GM12891 (cell line): ENCODE measurements at places on chromosomes 3 and 15.

- no peak for DNase-seq
Observed at GRCh38 chr3:85864896-85865295, 906.1 kb downstream of the CADM2 start.

DNA sequence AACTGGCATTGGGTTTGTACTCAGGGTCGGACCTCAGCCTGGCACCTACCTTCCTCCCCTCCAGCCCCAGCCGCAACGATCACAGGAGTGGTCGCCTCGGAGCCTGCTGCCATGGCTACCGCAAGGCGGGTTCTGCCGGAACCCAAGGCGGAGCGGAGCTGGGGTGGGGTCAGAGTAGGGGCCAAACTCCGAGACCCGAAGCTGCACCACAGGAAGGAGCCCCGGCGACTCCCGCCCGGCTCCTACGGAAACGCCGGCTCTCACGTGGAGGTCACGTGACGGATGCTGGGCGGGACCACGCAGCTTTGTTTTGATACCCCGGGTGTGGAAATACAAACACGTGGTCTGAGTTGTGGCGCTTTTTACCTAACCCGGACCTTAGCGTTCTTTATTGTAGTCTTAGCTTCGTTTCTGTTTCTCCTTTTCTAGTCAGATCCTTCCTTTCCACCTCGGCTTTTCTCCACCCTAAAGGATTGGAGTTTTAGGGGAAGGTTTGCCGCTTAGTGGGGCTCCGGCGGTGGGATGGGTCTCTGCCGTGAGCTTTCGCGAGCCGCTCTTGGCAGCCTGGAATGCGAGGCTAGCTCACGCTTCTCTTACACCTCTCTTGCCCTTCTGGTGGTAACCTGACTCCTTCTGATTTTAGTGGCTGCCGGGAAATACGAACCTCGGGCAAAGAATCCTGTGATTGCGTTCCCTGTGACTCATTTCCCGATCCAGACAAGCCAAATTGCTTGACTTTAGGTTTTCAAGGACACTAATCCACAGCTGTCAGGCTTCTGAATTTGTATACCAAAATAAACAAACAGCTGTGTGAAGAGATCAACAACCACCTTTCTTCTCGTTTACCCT lies at the start of gene HSPBAP1:
Gene HSPBAP1 (minus strand): TSS at position 264 of the 849 bp plus-strand sequence. CDS start 151 bp downstream, at position 113.
- peak; percentile 72 for DNase-seq

GRCh38 chr3:129001806-129002572 lies 885 bp downstream of the EFCC1 start:
- no peak for DNase-seq

GRCh38 chr3:129366312-129366831 lies 62.1 kb downstream of the EFCAB12 start:
- no peak for DNase-seq

DNA sequence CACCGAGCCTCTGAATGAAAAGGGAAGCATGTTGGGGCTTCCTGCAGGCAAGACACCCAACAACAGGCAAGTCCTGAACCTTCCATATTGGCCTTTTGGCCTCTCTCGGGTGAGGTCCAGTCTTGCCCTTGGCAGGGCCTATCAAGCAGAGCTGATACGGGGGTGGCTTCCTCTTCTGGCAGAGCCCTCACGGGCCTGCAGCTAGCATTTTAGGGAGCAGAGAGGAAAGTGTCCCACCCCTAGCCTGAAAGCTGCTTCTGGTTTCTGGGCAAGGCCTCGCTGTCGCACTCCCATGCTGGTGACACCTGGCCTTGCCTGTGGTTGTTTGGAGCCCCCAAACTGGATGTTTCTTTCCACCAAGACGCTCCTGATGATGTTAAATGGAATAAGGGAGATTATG lies 31.8 kb upstream of the CTSH start:
- peak; percentile 35 for DNase-seq

GRCh38 chr3:119145500-119146167 lies at the start of gene TEX55:
TEX55 (plus strand) TSS chr3:119146165; CDS start chr3:119146190, 25 bp downstream.
- DNase-seq: peak; percentile 25

DNA sequence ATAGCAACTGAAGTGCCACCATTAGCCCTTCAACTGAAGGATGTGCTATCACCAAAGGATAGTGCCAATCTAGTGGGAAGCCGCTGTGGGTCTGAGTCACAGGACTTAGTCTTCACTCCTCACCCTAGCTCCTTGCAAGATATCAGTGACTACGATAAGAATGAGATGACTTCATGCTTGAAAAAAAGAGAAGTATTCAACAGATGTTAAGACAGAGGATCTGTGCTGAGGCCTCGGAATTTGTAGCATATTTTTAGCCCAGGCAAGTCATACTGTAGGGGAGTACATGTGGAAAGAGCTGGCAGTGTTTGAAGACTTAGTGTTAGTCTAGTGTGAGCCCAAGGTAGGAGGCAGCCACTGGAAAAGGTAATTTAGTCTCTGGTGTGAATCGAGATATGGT lies 270.7 kb upstream of the LRTM1 start:
- no peak for DNase-seq

DNA sequence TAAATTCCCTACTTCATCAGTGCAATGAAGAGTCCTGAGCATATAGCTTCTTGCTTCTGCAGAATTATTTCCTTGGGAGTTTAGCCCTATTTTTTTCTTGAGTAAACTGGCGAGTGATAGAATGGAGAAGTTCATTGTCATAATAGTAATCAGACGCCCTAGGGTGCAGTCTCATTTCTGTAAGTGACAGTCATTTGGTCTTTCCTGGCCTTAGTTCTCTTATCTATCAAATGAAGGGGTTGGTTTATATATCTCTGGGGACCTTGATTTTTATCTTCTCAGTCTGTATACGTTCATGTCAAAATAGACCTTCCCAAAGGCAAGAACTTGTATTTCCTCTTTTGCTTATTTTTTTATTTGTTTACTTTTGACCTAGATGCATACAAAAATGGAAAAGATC lies 9.9 kb upstream of the ALPK3 start:
- no peak for DNase-seq

- peak; percentile 32 for DNase-seq
Observed at GRCh38 chr3:5298453-5298852, 110.9 kb downstream of the EDEM1 start.

- no peak for DNase-seq
Observed at GRCh38 chr3:112640276-112640929, 540 bp downstream of the CCDC80 start.

DNA sequence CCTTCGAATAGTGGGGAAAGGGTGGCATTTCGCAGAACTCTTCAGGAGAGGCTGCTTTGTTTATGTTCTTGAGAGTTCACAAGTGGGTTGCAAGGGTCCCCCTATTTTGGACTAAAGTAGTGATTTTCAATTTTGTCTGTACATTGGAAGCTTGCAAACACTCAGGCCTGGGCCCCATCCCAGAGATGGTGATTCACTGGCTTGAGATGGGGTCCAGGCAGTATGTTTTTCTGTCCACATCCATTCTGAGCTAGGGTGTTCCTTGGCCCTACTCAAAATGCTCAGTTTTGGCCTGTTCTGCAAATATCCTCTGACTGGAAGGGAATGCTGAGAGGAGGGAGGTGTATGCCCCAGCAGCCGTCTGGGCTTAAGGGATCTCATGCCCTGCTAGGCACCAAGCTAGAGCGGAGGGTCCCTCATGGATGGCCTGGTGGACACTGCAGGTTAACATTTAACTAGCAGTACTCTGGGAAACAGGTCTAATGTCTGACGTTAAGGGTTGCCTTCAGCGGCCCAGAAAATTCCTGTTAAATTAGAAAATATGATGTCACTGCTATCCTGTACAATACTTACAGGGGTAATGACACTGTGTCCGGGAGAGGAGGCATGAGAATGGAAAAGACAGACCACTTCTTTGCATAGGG lies 181.4 kb downstream of the OPA1 start:
- no peak for DNase-seq

DNA sequence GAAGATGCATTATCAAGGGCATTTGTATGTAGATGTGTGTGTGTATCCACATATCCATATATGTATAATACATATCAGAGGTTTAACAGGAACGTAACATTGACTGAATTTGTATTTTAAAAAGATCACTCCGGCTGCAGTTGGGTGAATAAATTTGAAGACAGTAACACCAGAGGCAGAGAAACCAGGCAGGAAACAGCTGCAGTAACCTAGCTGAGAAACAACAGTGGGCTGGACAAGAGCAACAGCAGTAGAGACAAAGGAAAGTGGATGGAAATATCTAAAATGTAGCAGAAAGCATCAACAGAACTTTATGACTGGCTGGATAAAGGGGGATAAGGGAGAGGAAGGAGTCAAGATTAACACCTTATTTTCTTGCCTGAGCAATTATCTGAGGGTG lies 68.3 kb upstream of the SETMAR start:
- no peak for DNase-seq

- no peak for DNase-seq
Observed at GRCh38 chr3:190444006-190444405, 5.7 kb downstream of the TMEM207 start.

DNA sequence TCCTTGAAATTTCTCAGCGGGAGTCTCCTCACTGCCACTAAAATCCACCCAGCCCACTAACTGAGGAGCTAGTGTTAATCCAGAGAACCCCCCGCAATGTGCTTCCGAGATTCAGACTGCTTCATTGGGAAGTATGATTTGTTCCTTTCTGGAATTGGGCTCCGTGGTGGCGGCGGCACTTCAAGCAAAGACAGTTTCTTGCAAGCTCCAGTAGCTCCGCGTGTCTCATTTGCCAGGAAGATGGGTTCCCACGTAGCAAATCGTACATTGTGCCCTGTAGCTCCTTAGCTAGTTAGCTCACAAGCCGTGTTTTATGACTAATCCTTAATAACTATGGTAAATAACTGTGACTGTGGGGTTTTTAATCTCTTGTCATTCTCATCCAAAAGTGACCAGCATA lies 45.4 kb downstream of the SLC6A1 start:
- no peak for DNase-seq

DNA sequence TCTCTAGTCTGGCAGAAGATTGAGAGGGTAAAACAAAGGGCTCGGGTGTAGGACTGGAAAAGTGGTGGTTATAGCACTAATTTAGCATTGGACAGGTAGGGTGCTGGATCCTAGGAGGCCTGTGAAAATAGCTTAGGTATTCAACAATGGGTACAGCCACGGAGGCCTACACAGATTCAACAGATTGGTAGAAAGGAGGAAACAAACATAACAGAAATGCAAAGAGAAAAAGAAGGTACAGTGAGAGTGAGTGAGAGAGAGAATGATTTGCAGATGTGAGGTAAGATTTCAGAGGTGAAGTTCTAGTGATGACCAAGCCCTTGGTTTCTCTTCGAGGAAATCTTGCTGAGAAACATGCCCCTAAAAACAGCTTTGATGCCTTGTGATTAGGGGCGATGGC lies 37.9 kb downstream of the ADIPOQ start:
- no peak for DNase-seq

- no peak for DNase-seq
Observed at GRCh38 chr3:169091196-169091823, 572.2 kb downstream of the MECOM start.

DNA sequence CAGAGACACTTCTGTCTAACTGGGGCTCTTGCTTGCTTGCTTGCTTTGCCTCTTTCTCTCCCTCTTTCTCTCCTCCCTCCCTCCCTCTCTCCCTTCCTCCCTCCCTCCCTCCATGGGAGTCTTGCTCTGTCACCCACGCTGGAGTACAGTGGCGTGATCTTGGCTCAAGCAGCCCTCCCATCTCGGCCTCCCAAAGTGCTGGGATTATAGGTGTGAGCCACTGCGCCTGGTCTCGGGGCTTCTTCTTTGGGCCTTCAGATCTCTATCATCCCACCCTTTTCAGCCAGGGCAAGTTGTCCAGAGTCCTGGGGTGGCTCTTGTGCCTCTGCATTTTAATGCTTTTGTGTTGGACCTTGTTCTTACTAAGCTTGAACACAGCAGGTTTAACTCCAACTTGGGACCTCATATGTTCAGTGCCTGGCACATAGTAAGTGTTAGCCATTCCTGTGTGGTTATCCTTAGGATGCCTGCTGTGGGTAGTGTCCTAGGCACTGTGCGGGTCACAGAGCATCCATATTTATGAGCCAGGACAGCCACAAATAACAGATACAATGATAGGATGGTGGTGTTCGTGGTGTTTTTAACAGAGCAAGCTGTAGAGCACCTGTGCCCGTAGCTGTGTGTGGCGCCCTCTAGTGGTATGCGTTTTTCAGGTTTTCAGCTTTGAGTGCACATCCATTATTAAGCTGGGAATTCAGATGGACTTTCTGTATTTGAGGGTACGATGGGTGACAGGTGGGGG lies 75.1 kb downstream of the CCK start:
- DNase-seq: no peak

DNA sequence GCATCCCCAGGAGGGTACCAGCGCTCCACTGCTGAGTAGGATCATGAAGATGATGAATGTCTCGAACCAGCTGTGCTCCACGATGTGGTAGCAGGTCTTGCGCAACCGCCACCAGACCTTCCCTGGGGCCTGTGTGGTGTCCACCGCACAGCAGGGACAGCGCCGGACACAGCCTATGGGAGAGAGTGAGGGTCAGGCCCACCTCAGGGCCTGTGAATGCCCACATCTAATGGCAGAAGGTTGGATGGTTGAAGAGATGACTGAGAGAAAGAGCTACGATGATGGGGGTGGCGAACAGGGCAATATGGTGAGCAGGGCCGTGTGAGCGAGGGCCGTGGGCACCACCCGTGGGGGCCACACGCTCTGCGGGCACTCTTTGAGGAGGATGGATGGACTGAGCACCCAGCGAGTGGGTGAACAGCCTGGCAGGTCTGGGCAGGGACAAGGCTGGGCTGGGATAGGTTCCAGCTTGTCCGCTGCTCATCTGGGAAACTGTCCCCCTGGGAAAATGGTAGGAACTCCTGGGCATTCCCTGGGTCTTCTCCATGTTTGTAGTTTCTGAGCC lies 74.1 kb downstream of the SCN5A start:
- no peak for DNase-seq

- DNase-seq: no peak
Observed at GRCh38 chr3:76735152-76735551, 304.7 kb upstream of the ROBO2 start.

DNA sequence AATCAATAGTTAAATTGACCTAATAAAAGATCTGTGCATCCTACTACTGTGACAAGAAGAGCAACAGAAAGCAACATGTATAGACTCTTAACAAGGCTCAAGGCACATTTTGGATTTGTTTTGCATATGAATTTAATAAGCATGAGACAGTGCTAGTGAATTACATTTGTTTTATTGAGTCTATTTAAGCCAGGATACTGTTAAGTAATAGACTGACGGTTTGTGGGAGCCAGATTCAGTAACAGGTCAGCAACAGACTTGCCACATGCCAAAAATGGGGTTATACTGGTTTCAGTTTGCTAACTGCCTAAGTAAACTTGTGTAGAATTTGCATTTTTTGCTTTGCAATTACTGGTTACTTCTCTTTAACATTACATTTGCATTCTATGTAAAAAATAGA lies 54.0 kb downstream of the MBNL1 start:
- no peak for DNase-seq

DNA sequence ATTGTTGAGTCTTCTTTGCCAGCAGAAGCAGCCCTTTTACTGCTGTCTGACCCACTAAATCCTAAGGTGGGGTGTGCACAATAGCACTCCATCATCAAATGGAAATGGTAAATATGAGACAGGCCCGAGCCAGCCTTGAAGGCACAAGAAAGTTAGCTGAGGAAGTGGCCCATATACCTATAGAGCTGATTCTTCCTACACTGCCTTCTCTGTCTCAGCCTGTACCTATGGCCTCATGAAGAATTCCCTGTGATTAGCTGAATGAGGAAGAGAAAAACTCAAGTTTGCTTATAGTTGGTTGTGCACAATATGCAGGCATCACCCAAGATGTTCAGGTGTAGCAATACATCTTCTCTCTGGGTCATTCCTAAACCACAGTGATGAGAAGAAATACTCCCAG lies 31.7 kb upstream of the XCR1 start:
- DNase-seq: no peak
